CD4-positive, CD25-positive, alpha-beta regulatory T cell (primary cell): ENCODE measurements at places on chromosomes 16 and 17.

- no peak for DNase-seq
Observed at GRCh38 chr17:78826421-78826820, 14.2 kb downstream of the USP36 start.

DNA sequence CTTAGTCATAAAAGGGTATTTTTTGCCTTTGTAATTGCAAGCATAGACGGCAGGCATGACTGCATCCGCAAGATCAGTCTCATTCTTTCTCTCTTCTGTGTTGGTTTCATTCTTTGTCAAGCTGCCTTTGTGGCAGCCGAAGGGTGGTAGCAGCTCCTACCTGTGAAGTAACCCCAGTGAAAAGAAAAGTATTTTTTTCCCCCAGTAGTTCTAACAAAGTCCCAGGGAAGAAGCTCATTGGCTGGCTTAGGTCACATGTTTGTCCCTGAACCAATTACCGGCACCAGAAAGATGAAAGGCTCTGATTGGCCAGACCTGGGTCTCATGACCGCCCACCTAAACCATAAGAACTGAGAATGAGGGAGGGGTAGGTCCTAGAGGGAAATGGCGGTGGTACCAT lies 110.7 kb downstream of the RAP1GAP2 start:
- DNase-seq = peak; percentile 4

- no peak for DNase-seq
Observed at GRCh38 chr17:60223456-60223855, 73.7 kb downstream of the CA4 start.

GRCh38 chr17:80671825-80672110 lies 127.1 kb downstream of the RPTOR start:
- DNase-seq = no peak

- no peak for DNase-seq
Observed at GRCh38 chr16:78102122-78102660, 2.7 kb downstream of the WWOX start.

GRCh38 chr16:4288148-4288921 lies 15.5 kb upstream of the TFAP4 start:
- DNase-seq = peak; percentile 69

DNA sequence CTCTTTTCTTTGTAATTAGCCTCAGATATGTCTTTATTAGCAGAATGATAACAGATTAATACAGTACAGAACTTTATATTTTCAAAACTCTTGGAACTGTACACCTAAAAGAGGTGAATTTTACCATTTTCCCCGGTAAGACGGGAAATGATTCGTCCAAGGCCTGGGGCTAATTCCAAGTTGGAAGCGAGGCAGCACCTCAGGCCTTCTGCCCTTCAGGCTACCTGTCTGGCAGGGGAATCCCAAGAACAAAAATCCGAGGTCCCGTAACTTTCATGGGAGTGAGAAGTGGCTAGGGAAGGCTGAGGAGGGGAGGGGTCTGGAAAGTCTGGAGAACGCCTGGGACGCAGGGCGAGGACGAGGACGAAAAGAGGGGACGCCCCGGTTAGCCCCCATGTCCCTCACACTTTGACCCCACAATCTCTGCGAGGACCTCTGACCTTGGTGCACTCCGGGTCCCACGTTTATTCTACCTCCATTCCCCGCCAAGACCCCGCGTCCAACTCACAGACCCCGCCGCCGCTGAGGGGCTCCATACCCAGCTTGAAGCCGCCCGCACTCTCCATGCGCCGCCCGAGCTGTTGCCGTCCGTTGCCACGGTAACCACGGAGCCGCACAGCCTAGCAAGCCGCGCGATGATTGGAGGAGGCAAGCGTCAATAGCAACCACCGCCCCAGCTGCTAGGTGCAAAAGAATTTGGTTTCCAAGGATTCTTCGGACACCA lies at the start of gene HYDIN:
HYDIN (minus strand) TSS at position 601 of the 724 bp plus-strand sequence. CDS start 43,827 bp downstream, outside the sequence.
- no peak for DNase-seq

- DNase-seq = no peak
Observed at GRCh38 chr17:67620636-67621035, 97.1 kb upstream of the NOL11 start.

DNA sequence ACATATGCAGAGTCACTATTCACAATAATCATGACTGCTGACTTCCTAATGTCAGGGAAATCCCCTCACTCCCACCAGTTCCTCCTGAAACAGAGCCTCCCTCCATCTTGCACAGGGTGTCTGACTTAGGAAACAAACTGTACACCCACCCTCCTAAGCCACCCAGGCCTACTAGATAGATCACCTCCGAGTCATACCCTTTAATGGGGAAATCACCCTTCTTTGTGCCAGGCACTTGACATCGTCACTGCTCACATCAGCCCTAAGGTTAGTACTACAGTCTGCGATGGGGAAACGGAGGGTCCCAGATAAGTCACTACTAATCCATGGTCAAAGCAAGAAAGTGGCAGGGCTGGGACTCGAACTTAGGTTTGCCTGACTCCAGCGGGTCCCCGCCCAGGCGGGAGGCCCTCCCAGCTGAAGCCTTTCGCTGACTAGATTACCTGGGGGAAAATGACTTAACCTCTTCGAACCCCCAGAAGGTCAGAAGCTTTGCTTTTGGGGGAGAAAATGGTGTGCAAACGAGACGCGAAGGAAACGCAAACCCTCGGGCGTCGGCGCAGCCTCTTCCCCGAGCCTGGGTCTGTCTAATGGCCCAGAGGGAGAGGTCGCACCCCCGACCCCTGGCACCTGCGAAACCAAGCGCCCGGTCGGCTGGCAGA lies 3.4 kb upstream of the MLLT6 start:
- DNase-seq = no peak

- no peak for DNase-seq
Observed at GRCh38 chr17:57975044-57975443, 13.0 kb downstream of the VEZF1 start.

- no peak for DNase-seq
Observed at GRCh38 chr16:11708421-11708820, 34.2 kb downstream of the TXNDC11 start.

DNA sequence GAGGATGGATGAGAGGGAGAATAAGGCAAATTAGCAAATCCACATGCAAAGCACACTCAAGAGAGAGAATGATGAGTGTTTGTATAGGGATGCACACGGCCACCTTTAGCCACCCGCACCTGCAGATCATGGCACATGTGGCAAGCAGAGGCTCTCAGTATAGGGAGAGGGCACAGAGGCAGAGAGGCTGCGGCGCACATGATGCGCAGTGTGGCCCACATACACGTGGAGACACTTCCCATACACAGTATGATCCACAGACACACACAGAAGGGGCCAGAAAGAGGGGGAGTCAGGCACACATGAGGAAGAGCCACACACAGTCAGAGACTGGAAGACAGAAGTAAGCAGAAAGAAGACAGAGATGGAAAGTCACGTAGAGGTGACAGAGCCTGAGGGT lies 6.5 kb upstream of the CHD3 start:
- DNase-seq = no peak

DNA sequence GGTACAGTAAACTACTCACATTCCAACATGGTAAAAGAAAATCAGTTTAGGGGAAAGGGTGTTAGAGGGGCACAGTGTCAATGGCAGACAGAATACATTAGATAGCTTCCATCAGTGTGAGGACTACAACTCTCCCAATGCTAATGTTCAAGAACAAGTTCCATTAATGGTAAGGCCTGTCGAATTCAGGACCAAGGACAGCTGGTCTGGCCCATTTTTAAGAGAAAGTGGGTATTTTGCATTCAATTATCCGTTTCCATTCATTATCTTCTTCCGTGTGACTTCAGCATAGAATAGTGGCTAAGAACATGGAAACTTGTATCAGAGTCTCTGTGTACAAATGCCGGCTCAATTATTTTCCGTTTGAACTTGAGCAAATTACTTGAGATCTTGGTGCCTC lies 98.4 kb downstream of the XYLT1 start:
- DNase-seq = no peak

GRCh38 chr16:75742424-75743047 lies 16.2 kb upstream of the CPHXL start:
- no peak for DNase-seq

- no peak for DNase-seq
Observed at GRCh38 chr16:29779474-29779873, 1.4 kb downstream of the ZG16 start.

DNA sequence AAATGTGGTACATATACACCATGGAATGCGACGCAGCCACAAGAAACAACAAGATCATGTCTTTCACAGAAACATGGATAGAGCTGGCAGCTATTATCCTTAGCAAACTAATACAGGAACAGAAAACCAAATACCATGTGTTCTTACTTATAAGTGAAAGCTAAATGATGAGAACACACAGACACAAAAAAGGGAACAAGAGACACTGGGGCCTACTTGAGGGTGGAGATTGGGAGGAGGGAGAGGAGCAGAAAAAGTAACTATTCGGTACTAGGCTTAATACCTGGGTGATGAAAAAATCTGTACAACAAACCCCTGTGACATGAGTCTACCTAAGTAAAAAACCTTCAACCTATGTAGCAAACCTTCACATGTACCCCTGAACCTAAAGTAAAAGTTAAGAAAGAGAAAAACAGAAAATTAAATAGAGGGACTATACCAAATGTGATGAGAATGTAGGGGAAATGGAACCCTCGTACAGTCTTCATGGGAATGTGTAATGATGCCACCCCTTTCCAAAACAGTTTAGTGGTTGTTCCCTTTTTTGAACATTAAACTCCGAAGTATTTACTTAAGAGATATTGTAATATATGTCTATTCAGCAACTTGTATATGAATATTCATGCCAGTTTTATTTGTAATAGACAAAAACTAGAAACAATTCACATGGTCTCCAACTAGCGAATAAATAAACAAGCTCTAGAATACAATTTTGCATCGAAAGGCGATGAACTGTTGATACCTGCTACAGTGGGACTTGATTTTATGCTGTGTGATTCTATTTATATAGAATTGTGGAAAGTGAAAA lies 33.9 kb downstream of the AHSP start:
- no peak for DNase-seq

- DNase-seq = no peak
Observed at GRCh38 chr17:29038085-29038795, 4.7 kb upstream of the PIPOX start.

- DNase-seq = peak; percentile 64
Observed at GRCh38 chr17:48429638-48430586, at the start of gene SKAP1. SKAP1 (minus strand) TSS chr17:48430214.

DNA sequence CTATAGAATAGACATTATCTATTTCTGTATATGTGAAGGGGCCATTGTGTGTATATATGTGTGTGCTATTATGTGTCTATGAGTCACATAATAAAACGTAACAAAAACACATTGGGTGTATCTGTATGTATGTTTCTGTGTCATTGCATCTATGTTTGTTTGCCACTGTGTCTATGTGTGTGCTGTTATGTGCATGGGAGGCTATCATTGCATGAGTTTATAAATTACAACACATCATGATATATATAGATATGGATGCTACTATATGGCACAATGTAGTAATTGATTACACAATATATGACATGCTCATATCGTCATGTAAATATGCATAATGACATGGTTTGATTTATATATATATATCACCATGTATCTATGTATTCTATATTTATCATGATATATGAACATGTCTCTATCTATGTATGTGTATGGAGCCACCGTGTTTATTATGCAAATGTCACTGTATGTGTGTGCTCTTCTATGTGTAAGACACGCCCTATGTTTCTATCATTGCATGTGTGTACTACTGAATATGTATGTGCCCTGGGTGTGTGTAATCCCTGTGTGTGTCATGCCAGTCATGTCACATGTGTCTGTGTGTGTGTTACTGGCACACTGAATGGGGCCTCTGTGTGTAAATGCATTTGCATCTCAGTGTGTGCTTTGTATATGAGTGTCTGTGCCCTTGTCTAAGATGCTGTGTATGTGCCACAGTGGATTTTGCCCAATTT lies 1.4 kb upstream of the TSPOAP1 start:
- peak; percentile 76 for DNase-seq

DNA sequence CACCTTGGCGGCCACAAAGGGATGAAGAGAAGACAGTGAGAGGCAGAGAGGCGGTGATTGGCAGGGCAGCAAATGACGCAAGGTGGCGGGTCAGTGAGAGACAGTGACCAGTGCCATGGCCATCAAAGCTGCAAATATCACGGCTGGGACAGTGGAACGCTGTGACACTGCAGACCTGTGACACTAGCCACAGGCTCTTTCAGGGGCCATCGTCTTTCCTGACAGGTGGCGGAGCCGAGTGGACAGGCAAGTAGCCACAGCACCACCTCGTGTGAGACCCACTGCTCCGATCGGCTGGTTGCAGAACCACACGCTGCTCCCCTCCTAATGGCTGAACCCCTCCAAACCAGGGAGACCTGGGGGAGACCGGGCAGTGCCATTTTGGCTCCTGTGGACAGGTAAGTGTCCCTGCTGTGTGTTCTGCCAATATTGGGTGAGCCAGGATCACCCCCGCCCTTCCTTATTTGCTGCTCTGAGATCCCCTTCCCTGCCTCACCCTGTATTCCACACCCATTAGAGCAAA lies 7.9 kb upstream of the ZNF778 start:
- no peak for DNase-seq

GRCh38 chr16:66228792-66229191 lies 137.7 kb upstream of the CDH5 start:
- DNase-seq = no peak

DNA sequence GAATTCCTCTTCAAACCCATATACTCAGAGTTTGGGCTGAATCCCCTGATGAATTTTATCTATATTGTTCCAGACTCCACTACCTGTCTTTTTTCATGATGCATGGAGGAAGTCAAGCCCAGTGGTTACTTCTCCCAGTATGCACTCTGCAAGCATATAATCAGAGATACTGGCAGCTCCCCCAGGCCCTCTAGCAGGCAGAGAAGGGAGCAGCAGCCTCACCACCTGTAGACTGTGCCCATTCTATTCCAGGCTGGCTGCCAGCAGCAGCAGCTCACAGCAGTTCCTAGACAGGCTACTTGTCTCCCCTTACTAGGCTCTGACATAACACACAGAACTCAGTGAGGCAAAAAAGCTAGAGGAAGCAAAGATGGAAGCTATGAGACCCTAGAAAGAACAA lies 3.4 kb downstream of the MKS1 start:
- no peak for DNase-seq
